HFFc6 (cell line): ENCODE measurements at places on chromosomes 12 and 14.
A peak's percentile ranks its signal among the peaks of the same experiment; 100 is the strongest.

GRCh38 chr14:75753696-75754095 lies 92.7 kb downstream of the TTLL5 start:
- no peak for DNase-seq

DNA sequence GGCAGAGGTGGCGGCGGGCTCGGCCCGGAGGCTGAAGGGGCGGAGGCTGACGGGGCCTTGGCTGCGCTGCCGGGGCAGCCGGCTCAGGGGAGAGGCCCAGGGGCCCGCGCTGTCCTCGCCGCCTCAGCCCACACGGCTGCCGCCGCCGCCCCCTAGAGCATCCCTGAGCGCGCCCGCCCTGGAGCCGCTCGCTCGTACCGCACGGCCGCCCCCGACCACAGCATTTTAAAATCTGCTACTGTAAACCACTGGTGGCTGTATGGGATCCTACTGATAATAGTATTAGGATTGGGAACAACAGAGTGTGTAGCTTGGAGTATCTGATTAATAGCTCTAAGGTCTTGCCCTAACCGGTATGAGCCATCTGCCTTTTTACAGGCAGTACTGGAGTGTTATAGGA lies 22.2 kb upstream of the EDDM3A start:
- DNase-seq: no peak

DNA sequence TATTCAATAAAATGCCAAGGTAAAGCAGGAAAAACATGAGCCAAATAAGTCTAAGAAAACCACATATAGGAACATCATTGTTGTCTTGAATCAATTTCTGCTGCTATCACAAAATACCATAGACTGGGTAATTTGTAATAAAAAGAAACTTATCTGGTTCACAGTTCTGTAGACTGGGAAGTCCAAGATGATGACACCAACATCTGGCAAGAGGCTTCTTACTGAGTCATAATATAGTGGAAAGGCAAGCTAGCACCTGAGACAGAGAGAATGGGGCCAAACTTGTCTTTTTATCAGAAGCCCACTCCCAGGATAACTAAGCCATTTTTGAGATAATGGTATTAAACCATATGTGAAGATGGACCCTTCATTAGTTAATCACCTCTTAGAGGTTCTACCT lies 975.9 kb downstream of the FLRT2 start:
- DNase-seq: no peak

DNA sequence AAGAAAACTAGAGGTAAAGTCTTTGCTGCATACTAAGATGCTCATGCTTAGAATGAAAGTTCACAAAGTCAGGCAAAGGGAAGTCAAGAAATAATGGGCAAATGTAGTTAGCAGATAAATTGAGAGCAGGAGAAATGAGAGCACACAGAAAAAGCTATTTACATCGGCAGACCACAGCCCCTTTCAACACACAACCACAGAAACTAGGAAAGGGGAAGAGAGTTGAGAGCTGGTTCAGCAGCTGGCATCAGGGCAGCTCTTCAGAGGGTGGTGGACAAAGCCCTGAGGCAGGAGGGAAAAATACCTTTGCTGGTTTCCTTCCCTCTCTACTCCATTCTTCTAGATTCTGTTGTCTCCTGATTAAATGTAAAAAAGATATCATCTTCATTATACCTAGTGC lies 95.4 kb upstream of the ANO4 start:
- no peak for DNase-seq

DNA sequence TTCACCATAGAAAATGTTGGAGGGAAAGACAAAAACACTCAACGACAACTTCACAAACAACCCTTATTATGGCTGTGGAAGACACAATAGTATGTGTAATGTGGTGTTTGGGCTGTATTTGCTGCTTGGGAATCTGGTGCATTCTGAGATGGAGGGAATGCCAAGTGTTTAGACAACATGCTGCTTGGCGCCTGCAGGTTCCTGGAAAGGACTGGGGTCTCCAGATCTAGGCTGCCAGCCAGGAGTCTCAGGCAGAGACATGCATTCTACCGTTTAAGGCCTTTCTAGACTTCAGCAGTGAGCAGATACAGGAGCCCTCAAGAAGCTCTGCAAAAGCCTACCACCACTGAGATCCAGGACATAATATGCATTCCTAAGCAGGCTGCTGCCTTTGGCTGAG lies 418.7 kb downstream of the NRXN3 start:
- no peak for DNase-seq

GRCh38 chr12:131555866-131556265 lies 155.0 kb upstream of the SFSWAP start:
- DNase-seq: no peak

- no peak for DNase-seq
Observed at GRCh38 chr14:96804895-96805294, 7.7 kb downstream of the VRK1 start.

- no peak for DNase-seq
Observed at GRCh38 chr12:41325336-41325735, 137.2 kb downstream of the PDZRN4 start.

- DNase-seq: no peak
Observed at GRCh38 chr12:29216266-29216665, 67.2 kb downstream of the FAR2 start.

GRCh38 chr12:58314610-58315009 lies 373.2 kb downstream of the ATP23 start:
- peak; percentile 71 for DNase-seq

DNA sequence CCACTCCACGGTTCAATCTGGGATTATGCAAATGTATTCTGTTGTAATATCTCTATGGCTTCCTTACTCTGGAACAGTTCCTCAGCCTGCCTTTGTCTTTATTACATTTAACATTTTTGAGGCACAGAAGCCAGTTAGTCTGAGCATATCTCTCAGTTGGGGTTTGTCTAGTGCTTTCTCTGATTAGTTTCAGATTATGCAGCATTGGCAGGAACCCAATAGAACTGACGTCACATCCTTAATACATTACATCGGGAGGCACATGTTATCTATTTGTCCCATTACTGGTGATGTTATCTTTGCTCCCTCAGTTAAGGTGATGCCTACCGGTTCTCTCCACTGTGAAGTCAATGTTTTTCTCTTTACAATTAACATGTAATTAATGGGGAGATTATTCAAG lies 62.4 kb downstream of the PPM1A start:
- DNase-seq: peak; percentile 28

- DNase-seq: no peak
Observed at GRCh38 chr12:12954356-12954755, 2.4 kb upstream of the GPRC5D start.

DNA sequence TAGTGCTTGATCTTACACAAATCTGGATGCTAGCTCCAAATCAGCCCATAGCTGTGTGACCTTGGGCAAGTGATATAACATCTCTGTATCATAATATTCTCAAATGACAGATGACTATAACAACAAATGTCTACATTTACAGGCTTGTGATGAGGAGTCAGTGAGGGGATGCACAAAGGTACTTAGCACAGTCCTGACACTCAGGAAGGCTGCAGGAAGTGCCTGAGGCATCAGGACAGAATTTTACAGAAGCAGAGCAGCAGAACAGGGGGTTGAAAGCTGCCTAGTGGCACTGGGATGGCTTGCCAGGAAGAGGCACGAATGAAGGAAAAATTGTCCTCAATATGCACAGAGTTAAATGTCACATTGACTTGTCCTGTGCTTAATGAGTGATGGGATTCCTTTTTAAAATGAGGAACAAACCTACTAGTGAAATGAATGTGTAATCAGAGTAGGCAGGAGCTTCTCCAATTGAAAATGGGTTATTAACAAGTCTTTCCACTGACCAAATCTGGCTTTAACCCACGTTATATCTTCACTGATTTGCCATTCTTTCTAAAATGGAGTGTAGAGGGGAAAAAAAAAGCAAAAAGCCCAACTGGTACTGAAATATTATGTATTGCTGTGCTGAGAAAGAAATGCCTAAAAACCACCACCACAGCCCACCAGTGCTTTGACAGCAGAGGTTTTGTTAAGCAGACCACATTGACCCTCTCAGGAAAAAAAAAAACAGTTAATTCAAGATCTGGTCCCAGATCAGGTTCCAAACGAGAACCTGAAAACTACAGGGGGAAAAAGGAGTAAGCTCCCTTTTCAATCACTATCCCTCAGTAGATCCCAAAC lies 11.6 kb downstream of the BTG1 start:
- no peak for DNase-seq
